ENCODE measurements at places on chromosomes 6 and 20.

GRCh38 chr6:44074439-44074812 lies 52.8 kb downstream of the MRPL14 start:
- no peak for DNase-seq

DNA sequence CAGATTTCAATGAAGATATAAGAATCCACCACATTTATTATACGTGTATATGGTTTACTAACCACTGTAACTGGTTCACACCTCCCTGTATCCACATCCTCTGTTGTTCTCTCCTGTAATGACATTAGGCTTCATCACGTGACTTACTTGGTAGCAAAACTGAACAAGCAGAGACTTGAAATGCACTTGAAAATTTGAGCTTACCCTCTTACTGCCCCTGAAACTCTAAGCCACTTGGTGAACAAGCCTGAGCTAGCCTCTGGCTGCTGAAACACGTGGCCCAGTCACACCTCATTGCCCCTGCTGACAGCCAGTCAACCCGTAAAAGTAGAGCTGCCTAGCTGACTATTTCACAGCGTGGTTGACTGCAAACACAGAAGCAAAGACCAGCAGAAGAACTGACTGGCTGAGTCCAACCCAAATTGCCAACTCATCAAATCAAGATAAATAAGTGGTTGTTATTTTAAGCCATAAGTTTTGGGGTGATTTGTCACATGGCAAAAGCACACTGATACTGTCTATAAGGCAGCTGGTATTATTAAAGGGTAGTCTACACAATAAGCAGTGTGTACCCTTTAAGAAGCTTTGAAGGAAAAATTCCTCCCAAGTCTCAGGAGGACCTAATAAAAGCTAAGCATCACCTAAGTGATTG lies 109.0 kb downstream of the RALGAPA2 start:
- DNase-seq = peak; percentile 54

DNA sequence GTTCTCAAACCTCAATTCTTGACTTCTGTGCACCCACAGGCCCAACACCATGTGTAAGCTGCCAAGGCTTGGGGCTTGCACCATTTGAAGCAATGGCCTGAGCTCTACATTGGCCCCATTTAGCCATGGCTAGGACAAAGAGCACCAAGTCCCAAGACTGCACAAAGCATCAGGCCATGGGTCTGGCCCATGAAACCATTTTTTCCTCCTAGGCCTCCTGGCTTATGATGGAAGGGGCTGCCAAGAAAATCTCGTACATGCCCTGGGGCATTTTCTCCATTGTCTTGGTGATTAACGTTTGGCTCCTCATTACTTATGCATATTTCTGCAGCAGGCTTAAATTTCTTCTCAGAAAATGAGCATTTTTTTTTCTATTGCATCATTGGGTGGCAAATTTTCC lies 1128.7 kb upstream of the ADGRB3 start:
- DNase-seq = no peak

GRCh38 chr6:157569543-157569942 lies 188.6 kb downstream of the ZDHHC14 start:
- DNase-seq = no peak

DNA sequence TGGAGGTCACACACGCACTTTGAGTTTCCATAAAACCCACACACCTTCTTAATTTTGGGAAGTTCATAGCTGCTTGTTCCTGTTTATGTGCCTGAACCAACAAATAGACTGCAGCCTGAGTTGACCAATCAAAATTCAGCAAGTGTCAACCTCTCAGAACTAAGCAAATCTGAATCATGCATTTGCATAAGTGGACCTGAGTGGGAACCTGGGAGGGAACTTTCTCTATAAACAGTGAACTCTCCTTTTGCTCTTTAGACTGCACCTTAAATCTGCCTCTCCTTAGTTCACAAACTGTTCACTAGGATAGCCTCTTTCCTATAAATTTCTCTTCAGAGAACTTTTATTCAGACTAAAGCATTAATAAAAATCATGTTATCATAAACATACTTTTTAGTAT lies 37.9 kb downstream of the SLC17A1 start:
- DNase-seq = no peak

DNA sequence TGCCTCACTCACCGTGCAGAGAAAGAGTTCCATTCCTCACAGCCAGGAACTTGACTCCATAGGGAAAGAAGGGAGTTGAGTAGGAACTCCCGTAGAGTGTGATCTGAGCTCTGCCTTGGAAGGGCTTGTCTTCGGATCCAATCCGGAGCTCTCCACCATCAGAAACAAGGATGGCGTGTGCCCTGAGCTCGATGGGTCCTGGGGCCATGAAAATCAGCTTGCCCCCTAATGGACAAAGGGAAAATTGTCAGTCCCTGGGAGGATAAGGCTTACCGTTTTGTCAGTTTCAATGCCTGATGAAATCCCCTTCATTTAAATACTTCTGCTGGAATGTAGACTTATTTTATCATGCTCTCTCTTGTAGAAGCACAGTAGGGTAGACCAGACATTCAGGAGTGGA lies 153.3 kb downstream of the PKHD1 start:
- DNase-seq = no peak

DNA sequence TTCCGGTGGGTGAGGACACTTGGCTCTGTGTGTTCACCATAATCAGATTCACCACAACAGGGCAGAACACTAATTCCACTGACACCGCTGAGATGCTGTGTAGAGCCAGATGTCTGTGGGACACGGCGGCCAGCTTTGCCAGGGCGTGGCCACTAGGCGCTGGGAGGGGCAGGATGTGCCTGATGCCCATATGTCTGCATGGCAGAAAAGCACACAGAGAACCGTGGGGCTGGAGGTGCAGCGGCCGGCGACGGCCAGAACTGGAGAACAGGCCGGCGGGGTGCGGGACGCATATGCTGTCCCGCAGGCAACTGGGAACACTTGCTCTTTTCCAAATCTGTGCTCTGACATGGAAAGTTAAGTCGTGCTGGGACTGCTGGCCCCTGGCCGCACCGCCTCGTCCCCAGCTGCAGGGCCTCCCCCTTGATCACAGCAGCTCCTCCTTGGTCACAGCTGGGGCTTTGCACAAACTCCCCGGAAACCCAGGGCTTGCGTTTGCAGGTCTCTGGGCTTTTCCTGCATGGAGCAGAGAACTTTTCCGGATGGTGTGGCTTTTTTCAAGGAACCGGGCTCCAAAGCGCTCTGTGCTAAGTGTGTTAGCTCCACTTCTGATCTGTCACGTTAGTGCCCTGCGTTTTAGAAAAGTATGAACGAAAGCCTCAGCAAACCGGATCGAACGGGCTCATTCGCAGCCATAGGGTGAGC lies 31.1 kb downstream of the NTSR1 start:
- no peak for DNase-seq

DNA sequence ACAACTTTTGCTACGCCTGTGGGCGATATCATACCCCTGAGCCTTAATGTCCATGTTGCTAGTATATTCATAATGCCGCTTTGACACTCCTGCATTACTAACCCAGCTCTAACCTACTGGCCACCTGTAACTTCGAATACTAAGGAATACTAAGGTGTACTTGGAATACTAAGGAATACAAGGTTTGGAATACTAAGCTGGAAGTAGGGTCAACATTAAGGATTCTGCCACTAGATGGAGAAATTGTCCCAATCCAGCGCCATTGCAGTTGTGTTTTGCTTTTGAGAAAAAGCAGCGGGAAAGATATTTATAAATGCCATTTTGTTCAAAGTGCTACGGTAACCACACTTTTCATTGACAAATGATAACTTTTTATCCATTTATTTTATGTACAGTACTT lies 10.7 kb downstream of the TBXT start:
- DNase-seq = no peak

DNA sequence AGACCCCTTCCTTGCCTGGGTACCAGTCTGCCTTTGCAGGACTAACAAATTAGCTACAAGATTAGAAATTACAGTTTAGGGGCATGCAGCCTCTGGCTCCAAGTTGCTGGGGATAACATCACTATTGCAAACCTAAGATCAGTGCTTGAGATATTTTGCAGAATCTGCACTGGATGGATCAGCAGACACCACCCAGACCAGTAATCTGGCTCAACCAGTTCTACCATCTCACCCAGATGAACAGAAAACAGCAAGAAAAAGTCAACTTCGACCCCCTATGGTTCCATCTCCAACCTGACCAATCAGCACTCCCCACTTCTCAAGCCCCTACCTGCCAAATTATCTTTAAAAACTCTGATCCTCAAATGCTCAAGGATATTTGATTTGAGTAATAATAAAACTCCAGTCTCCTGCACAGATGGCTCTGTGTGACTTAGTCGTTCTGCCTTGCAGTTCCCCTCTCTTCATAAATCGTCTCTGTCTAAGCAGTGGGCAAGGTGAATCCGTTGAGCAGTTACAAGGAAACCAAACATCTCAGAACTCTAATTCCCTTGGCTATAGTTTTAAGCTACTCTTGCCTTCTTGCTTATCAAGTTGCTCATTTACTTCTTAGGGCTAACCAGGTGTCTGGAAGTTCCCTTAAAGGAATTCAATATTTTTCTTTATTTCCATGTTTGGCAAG lies 16.1 kb upstream of the LMBRD1 start:
- no peak for DNase-seq

DNA sequence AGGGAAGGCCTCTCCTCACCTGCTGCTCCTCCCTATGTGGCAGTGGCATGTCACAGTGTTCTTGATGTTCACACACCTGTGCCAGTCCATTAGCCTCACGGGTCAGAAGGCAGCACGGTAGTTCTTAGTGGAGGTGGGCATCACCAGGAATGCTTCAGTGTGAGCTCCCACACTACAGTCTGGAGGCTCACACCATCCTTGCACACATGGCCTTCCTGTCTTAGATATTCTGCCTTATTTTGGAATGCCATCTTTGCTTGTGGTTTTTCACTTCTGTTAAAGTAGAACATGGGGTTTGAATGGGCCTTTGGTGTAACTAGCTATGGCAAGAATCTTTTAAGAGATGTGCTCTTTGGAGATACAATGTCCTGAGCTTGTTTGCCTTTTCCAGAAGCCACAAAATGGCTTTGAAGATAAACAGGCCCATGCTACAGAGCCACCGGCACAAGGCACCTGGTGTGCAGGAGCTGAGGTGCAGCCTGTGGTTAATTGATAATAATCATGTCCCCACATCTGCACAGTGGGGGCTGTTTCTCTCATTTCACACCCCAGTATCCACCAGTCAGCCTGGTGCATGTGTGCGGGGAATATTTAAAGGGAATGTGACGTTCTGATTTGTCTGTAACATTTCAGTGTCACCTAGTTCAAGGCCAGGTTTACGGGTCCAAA lies 3.2 kb upstream of the SLC17A9 start:
- no peak for DNase-seq

DNA sequence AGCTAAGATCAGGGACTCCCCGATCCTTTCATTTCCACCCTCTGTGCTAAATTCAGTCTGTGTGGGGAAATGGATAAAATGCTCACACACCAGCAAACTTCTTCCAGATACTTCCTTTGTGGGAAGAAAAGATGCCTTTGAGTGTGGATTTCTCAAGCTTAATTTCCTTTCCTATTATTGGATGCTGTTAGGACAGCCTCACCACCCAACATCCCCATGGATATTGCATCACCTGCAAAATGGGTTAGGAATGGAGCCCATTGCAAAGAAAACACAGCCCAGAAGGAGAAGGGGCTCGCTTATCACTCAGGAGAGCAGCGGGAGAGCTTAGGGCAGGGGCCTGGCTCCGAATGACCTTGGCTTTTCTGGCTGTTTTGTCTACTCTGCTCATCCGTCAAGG lies 272.2 kb downstream of the CDC5L start:
- DNase-seq = no peak

GRCh38 chr6:154164397-154164796 lies 125.4 kb downstream of the OPRM1 start:
- peak; percentile 35 for DNase-seq

DNA sequence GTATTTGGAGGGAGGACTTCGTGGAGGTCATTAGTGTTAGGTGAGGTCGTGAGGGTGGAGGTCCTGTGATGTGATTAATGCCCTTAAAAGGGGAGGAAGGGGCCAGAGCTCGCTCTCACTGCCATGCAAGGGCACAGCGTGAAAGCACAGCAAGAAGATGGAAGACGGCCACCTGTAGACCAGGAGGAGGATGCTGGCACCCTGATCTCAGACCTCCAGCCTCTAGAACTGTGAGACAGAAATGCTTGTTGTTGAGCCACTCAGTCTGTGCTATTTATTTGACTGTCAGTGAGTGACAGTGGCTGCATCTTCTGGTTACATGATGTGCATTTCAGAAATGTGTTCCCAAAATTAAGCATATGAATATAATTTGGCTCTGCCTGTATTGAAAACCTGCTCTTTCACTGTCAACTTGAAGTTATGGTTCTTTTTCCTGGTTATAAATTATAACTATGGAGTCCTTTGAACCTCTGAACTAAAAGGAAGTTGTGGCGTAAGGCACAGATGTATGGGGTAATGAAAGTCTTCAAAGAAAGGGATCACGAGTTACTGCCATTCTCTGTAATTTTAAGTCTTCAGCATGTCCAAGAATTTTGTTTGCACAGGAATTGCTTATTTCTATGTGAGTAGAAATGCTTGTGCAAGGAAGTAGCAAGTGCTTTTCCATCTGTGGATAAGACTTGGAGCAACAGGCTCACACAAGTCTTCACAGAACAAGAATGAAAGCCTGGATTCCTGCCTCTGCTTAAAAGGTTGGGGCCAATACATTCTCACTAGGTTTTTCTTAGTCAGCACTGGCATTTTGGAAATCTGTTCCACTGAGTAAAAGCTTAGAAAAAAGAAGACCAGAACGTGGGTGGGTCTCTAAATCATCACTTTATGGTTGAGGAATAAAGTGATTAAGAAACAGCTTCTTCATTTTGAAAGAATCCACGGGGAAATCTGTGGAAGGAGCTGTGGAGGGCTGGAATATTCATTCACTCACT lies 10.3 kb downstream of the PPP1R14C start:
- no peak for DNase-seq

- DNase-seq = no peak
These were observed 289.7 kb upstream of the ID4 start for GRCh38 chr6:19547507-19547906.

GRCh38 chr20:1450926-1451491 lies 15.6 kb downstream of the NSFL1C start:
- no peak for DNase-seq

GRCh38 chr6:89438248-89438647 lies 5.3 kb downstream of the ANKRD6 start:
- no peak for DNase-seq

DNA sequence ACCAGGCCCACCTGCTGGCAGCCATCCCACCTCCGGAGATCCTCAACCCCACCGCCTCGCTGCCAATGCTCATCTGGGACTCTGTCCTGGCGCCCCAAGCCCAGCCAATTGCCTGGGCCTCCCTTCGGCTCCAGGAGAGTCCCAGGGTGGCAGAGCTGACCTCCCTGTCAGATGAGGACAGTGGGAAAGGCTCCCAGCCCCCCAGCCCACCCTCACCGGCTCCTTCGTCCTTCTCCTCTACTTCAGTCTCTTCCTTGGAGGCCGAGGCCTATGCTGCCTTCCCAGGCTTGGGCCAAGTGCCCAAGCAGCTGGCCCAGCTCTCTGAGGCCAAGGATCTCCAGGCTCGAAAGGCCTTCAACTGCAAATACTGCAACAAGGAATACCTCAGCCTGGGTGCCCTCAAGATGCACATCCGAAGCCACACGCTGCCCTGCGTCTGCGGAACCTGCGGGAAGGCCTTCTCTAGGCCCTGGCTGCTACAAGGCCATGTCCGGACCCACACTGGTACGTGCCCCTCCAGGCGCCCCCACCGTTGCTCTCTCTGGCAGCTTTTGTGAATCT lies 1.1 kb downstream of the SNAI1 start:
- no peak for DNase-seq

All from kidney glomerular epithelial cell (primary cell).